ENCODE measurements at places on chromosomes 4 and X.

DNA sequence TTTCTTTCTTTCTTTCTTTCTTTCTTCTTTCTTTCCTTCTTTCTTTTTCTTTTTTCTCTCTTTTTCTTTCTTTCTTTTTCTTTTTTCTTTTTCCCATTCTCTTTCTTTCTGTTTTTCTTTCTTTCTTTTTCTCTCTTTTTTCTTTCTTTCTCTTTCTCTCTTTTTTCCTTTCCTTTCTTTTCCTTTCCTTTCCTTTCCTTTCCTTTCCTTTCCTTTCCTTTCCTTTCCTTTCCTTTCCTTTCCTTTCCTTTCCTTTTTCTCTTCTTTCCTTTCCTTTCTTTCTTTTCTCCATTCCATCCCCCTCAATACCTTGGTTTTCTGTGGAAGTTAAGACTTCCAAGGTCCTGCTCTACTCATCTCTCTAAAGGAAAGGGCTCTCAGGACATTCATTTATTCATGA is 102.8 kb upstream of the CLNK start:
- DNase-seq, result no peak
- no peaks in the 10 kb centered on the region for H3K36me3 ChIP-seq
- H3K4me1 ChIP-seq, result no peaks in the 10 kb centered on the region
- H3K27ac ChIP-seq, result no peak overlapping the region

DNA sequence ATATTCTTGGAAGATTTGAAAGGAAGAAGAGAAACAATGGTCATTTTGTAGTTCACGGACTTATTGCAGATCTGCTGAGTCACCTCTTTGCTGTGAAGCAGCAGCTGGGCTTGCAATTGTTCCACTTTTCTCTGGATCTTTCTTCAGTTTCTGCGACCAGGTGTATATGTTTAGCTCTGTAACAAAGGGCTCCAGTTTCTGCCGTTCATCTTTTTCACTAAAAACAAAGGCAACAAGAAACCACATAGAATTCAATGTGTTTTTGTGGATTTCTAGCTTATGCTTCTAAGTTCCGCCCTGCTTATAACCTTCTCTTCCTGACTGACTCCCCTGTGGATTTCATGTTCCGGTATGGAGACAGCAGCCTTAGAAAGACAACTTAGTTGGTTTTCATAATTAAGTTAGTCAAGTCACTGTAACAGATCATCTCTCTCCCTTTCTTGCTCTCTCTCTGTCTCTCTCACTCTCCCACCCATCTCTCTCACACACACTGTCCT is 121.6 kb upstream of the EPHA5 start:
- no peak overlapping the region for H3K4me3 ChIP-seq
- no peaks in the 10 kb centered on the region for H3K27me3 ChIP-seq
- H3K27ac ChIP-seq, result no peak overlapping the region
- peak; percentile 43 for DNase-seq
- H3K36me3 ChIP-seq, result no peaks in the 10 kb centered on the region

DNA sequence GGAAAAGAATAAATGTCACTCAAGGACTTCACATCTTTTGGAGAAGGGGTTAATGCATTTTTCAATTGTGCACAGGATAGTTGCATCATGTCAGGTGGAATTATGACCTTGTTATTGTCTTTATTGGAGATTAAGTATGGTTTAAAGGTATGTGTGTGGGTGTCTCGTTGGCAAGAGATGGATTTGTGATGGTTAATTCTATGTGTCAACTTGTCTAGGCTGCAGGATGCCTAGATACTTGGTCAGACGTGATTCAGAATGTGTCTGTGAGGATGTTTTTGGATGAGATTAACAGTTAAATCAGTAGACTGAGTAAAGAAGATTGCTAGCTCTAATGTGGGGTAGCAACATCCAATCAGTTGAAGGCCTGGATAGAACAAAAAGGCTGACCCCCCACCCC is 42.2 kb upstream of the HSD17B10 start:
- no peak overlapping the region for H3K4me3 ChIP-seq
- H3K27ac ChIP-seq, result no peak overlapping the region
- no peaks in the 10 kb centered on the region for H3K36me3 ChIP-seq
- no peak for DNase-seq

- H3K27me3 ChIP-seq, result no peaks in the 10 kb centered on the region
- H3K4me3 ChIP-seq, result no peak overlapping the region
- no peak overlapping the region for H3K27ac ChIP-seq
- no peak for DNase-seq
- no peaks in the 10 kb centered on the region for H3K36me3 ChIP-seq
- H3K4me1 ChIP-seq, result no peaks in the 10 kb centered on the region
These were observed 139.9 kb upstream of the SLC4A4 start for GRCh38 chr4:71198958-71199357.

- no peaks in the 10 kb centered on the region for H3K36me3 ChIP-seq
- peaks cover 2% of the 10 kb centered on the region for H3K4me1 ChIP-seq
- no peak overlapping the region for H3K27ac ChIP-seq
These were observed 16.9 kb downstream of the ZFP42 start for GRCh38 chr4:188012426-188012945.

DNA sequence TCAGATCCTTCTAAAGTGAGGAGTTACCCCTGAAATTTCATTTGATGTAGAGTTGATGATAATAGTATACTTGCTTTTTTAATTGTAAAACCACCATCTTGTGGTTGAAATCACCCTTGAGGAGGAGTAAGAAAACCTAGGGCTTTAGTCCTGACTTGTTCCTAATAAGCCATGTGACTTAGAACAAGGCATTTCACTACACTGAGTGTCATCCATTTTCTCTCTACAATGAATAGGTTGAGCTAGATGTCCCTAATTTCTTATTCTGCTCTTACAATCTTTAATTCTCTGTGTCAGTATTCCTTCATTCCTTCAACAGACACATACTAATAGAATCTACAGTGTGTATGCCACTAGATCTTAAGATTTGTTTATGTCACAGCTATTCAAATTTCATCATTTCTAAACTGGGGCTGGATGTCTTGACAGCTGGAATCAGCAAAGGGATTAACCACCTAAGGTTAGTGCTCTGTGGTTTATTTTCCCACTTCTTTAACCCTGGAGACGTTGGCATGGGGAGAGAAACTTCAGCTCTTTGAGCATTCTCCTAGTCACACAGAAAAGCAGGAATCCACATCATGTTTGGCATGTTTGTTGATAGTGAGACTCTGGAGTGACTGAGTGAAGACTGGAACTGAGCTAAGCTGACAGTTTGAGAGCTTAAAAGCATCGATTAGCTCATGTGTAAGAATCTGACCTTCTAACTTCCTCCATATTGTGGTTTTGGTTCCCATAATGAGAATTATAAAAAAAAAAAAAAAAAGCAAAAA is 246.3 kb downstream of the NDST4 start:
- peaks cover 2% of the 10 kb centered on the region for H3K4me1 ChIP-seq
- H3K4me3 ChIP-seq, result no peak overlapping the region
- DNase-seq, result peak; percentile 37
- no peak overlapping the region for H3K27ac ChIP-seq
- H3K27me3 ChIP-seq, result no peaks in the 10 kb centered on the region

DNA sequence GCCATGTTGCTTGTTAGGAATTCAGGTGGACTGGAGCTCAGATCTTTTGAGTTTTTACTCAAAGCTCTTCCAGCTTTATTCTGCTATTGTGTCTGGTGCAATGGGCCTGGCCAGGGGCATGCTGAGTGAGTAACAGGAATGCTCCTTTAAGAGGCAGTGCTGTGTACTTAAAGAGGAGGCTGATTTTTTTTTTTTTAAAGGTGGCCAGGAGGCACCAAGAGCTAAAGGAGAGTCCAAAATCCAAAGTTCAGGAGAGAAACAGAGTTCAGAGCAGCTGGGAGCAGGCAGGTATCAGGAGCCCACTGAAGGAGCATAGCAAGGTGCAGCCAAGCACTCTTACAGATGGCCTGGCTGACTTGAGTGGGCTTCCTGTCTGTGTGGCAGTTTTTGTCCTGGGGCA is 178.7 kb downstream of the FMR1NB start:
- H3K27me3 ChIP-seq, result no peaks in the 10 kb centered on the region
- no peak for DNase-seq
- H3K4me1 ChIP-seq, result no peaks in the 10 kb centered on the region
- H3K4me3 ChIP-seq, result no peak overlapping the region
- no peaks in the 10 kb centered on the region for H3K36me3 ChIP-seq
- no peak overlapping the region for H3K27ac ChIP-seq

- no peaks in the 10 kb centered on the region for H3K27me3 ChIP-seq
- no peak for DNase-seq
- no peak overlapping the region for H3K4me3 ChIP-seq
These were observed 148.7 kb downstream of the FSTL5 start for GRCh38 chr4:162015090-162015489.

DNA sequence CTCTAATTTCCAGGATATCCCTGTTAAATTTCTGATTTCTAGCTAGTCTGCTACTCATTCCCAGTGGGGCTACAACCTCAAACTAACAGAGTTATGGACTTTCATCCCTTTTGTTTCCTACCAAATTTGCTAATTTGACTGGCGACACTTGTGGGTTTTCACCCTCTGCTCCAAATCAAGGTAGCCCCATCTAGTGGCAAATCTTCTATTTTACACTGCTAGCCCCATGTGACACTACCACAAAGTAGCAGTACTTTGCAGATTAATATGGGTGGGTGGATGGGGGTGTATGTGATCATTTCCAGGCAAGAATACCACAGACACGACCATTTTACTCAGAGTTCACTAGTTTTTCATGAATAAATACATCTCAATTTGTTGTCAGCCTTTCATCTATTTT is 150.3 kb downstream of the MSL3 start:
- H3K27me3 ChIP-seq, result no peaks in the 10 kb centered on the region
- H3K27ac ChIP-seq, result no peak overlapping the region
- H3K4me1 ChIP-seq, result no peaks in the 10 kb centered on the region
- H3K4me3 ChIP-seq, result no peak overlapping the region
- H3K36me3 ChIP-seq, result no peaks in the 10 kb centered on the region

- H3K27me3 ChIP-seq, result no peaks in the 10 kb centered on the region
- peak overlapping the region; percentile 22 for H3K27ac ChIP-seq
- no peak overlapping the region for H3K4me3 ChIP-seq
- peak; percentile 82 for DNase-seq
These were observed 38.9 kb downstream of the PRIMPOL start for GRCh38 chr4:184688447-184688846.

DNA sequence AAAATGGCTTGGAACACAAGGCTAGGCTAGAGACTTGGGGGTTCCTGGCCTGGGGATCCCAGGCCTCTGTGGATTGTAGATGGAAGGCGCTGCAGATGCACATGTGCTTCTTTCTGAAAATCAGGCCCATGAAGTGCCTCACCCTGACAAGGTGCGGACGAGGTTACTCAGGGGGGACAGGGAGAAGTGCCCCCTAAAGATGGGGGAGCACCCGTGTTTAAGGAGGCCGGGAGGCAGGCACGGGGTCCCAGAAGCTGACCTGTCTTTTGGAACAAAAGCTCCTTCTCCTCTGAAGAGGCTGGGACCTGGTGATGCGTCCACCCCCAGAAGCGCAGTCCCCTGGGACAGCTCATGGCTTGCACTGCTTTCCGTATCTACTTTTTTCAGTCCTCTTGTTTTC is 2.4 kb downstream of the PDZD4 start:
- H3K27ac ChIP-seq, result no peak overlapping the region
- no peak for DNase-seq
- no peak overlapping the region for H3K4me3 ChIP-seq
- no peaks in the 10 kb centered on the region for H3K27me3 ChIP-seq

- no peak overlapping the region for H3K4me3 ChIP-seq
- no peaks in the 10 kb centered on the region for H3K36me3 ChIP-seq
- peaks cover 2% of the 10 kb centered on the region for H3K4me1 ChIP-seq
- H3K27me3 ChIP-seq, result no peaks in the 10 kb centered on the region
- DNase-seq, result no peak
These were observed 148.5 kb upstream of the PJA1 start for GRCh38 chrX:69313617-69314290.
